Activated T-cell treated with anti-CD3 and anti-CD28 coated beads, Interleukin-2, amount 50 U/mL, for 72 hours (primary cell): ENCODE measurements at places on chromosomes 1 and 21.

DNA sequence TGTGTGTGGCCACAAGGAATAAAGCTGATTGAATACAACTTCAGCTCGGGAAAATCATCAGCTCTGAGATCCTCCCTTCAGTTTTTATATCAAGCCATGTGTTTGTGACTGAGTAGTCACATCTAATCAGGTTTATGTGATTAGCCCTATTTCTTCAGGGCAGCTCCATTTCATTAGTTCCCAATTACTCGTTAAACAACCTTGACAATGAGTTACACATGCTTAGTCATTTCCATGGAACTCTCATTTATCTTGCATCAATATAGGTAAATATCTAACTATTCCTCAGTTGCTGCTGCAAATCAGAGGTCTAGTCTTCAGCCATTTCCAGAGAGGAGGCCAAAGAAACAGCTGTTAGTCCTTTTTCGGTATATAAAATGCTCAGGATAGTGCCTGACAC, 16.3 kb downstream of the CRB1 start:
- no peak for DNase-seq

GRCh38 chr1:35797380-35797779, 10.4 kb upstream of the AGO4 start:
- no peak for DNase-seq

DNA sequence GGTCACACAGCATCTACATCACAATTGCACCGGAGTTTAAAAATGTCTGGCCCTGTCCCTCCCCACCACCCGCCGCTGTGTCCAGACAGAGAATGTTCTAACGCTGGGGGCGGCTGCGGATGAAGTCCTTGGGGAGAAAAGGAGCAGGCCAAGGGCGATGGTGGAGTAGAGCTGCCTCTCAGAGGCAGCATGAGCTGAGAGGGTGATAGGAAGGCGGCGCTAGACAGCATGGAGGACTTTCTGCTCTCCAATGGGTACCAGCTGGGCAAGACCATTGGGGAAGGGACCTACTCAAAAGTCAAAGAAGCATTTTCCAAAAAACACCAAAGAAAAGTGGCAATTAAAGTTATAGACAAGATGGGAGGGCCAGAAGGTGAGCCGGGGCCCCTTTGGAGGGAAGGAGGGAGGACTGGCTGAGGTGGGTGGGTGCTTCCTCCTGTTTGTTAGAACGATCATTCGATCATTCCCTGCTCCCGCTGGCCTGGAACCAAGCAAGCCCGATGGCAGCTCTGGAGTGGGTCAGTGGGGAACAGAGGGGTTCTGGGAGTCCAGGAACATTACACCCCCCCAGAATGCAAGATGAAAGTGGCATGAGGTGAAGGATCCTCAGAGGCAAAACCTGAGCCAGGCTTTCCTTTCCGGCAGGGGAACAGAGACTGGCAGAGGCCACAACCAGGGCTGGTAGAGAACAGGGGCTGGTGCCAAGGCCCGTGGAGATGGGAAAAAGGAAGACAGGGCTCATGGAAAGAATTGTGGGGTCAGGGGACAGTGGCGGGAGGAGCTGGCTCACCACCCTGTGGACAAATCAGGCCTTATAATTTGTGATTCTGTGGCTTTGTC, at the start of the genes FAM229A and TSSK3:
FAM229A (minus strand) TSS at position 12 of the 840 bp plus-strand sequence. CDS start 394 bp downstream, outside the sequence.
TSSK3 (plus strand) TSS at position 66 of the 840 bp plus-strand sequence; CDS start at position 229, 163 bp downstream.
- DNase-seq: no peak

GRCh38 chr1:232445361-232446106, 184.4 kb downstream of the SIPA1L2 start:
- DNase-seq: no peak

DNA sequence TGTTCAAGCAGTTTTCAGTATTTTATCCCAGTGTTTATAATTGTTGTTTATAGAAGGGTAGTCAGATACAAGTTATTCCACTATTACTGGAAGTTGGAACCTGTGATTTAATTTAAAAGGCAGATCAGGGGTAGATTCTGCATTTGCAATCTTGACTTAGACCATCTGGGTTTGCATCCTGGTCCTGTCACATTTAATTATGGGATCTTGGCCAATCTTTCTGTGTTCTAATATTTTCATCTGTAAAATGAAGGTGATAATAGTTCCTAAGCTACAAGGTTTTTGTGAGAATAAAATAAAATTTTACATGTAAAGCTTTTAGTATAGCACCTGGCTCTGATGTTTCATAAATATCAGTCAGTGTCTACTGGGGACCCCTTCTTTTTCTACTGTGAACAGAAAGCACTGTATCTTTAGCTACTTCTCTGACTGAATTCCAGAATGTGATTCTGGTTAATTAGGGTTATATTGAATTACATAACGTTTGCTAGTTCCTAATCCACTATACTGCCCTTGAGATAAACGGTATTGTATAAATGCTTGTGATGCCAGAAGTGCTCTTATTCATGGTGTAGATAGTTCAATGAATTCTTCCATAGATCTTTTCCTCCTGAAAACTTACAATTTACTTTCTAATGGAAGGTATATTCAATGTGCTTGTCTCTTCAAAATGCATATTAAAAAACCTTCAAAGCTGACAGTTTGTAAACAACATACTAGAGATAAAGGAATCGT, 131.0 kb downstream of the KCNK1 start:
- no peak for DNase-seq

DNA sequence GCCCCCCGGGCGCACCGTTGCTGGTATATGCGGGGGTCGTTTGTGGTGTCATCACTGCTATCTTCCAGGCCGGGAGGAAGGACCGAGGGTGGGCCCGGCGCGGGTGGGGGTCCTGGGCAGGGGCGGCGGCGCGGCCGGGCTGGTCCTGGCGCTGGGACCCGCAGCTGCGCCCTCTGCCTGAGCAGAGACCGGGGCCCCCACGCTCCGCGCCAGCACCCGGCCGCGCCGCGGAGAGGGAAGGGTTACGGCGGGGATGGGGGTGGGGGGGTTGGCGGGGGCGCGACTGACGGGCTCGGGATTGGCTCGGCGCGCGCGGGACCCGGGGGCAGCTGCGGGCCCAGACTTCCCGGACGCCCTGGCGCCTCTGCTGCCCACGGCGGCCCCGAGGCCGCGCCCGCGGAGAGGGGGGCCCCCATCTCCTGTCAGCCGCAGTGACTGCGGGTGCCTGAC, 13.8 kb upstream of the SAMD11 start:
- no peak for DNase-seq

- DNase-seq: no peak
These were observed 28.3 kb upstream of the COX20 start for GRCh38 chr1:244807138-244807537.

DNA sequence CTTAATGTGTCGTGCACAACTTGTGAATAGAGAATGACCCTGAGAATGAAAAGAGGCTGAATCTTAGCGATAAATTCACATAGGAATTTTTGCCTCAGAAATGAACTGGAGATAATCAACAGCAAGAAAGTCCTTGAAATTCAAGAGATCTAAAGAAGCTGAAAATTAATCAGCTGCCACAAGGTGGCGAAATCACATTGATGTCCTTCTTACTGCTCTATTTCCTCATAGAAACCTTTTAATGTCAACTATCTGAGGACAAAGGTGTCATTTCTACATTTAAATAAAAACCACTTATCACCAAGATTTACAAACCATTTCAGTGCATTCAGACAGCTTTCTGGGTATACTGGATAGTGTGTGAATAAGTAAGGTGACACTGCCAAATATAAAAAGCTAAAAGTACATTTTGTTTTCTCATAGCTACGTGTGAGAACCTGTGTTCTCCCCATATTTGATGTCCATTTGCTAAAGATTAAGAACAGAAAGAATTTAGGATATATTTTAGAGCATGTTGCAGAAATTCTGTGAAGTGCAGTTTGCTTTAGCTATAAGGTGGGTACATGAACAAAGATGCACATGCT, 485.3 kb upstream of the PTBP2 start:
- DNase-seq: peak; percentile 2

- DNase-seq: no peak
These were observed 373.8 kb downstream of the TGFB2 start for GRCh38 chr1:218718977-218719376.

- no peak for DNase-seq
These were observed 402.1 kb upstream of the B3GALT2 start for GRCh38 chr1:193588311-193589082.

DNA sequence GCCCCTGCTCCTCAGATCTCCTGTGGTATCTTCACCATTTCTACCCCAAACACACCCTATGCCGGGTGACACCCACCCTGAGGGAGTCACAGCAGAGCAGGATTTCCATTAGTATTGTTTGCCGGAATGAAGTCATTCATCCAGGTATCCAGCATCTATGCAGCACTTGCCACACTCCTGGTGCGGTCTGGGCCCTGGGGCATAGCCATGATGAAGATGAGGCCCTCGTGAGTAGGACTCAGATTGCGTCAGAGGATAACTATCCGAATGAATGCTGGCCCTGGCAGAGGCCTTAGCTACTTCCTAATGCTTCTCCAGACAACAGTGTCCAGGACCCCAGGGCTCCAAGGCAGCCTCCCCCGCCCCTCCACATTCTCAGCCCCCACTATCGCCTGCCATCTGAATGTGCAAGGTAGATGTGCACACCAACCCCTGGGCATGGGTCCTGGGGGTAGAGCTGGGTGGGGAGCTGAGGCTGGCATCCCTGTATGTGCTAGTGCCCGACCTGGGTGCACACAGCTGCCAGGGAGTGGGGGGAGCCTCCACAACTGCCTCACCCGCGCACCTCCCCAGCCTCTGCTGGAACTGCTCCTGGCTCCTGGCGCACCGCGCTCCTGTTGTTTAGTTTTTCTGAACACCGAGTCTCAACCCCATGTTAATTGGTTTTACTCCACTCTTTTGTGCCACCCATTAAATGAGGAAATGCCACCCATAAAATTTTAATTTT, 25.5 kb upstream of the ZC3H12A start:
- DNase-seq: no peak

GRCh38 chr1:184610876-184611595, 143.6 kb downstream of the EDEM3 start:
- no peak for DNase-seq

- DNase-seq: no peak
These were observed 176.1 kb downstream of the GALNT2 start for GRCh38 chr1:230243146-230243545.

- no peak for DNase-seq
These were observed 17.2 kb upstream of the FYB2 start for GRCh38 chr1:56836359-56836758.

GRCh38 chr1:61348025-61348665, 265.8 kb downstream of the NFIA start:
- no peak for DNase-seq

DNA sequence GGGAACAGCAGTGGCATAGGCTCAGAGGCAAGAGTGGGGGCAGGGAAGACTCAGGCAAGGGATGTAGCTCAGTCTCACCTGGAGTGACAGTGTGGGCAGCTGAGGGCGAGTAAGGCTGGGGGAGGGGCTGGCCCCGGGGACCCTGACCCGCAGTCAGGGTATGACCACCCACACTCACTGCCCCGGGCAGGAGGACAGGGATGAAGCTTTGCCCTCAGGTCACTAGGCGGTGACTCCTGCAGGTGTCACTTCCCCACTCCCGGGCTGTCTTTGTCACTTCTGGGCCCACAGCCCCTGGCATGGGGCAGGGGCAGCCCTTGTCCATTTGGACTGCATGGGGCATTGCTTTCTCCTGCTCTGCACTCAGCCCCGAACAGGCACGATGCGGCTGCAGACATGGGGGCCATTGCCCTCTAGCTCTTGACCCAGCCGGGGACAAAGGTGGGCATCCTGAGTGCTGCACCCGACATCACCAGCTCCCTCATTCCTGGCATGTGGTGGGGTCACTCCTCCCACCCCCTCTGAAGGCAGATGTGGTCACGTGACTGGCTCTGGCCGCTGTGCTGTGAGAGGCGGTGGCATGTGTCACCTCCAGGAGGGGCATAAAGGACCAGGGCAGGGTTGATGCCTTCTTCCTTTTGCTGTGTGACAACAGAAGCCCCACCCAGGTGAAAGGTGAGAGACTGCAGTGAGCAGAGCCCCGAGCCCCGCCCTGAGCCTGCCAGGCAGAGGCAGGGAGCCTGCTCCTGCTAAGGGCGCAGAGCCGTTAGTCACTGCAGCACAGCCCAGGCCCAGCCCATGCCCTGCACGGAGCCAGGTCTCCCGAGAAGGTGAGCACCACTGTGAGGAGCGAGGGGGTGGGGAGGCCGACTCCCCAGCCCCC, 66.0 kb downstream of the MATN1 start:
- no peak for DNase-seq

- DNase-seq: no peak
These were observed 8.3 kb downstream of the TSACC start for GRCh38 chr1:156346636-156347035.

- DNase-seq: no peak
These were observed 199.2 kb downstream of the S1PR1 start for GRCh38 chr1:101435831-101436511.

DNA sequence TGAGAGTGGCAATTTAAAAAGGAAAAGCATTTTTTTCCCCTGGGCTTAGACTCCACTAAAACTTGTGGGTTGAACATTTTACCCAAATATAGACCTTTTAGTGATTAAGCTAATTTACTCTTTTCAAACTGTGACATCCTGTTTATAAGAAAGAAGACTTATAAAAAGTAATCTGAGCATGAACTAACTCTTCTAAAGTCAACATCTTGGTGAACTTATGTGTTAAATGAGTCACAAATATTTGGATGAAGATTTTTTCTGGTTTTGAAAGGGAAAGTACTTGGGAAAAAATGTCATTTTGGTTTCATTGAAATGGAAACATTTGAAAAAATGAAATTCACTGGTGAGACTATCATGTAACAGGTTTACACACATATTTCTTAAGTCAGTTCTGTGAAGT, 109.8 kb downstream of the KCNK2 start:
- DNase-seq: no peak

DNA sequence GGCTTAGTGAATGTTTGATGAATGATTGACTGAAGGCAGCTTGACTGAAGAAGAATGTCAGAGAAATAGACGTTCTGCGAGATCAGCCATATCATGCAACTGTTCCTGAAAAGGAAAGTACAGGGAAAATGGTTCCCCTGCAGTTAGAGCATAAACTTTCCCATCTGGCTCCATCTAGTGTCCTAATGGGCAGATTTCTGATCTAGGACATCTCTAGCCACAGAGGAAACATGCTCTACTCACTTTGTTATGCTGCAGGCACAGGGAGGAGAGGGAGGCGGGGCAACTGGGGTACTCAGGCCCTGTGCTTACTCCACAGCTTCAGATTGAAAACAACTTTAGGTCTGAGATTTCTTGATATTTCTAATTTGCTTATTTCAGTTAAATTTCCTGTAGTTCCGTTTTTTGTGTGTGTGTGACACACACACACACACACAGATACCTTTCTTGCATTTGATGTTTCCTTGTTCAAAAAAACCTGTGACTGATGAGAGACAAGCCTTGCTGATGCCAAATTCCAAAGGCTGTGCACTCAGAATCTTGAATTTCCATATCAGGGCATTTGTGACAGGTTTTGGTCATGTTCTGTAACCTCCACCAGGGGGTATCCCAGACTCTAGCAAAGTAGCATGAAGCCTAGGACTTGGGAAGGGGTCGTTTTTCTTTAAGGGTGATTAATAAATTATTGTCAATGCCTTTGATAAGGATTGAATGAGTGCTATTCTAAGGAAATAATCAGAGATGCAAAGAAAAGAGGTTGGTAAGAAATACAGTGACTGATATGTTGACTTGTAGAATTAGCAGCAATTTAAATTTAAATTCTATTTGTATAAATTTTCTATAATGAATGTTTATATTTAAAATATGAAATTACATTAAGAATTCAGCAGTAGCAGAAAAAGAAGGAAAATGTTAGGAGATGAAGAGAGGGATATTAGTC, 139.7 kb upstream of the BEND5 start:
- no peak for DNase-seq

- DNase-seq: peak; percentile 58
These were observed 24.5 kb downstream of the CLIC6 start for GRCh38 chr21:34693192-34693810.
